NCI-H1694 treated with DMSO at 0.1 percent for 48 hours (cell line): ENCODE measurements at places on chromosomes 3 and 15.

DNA sequence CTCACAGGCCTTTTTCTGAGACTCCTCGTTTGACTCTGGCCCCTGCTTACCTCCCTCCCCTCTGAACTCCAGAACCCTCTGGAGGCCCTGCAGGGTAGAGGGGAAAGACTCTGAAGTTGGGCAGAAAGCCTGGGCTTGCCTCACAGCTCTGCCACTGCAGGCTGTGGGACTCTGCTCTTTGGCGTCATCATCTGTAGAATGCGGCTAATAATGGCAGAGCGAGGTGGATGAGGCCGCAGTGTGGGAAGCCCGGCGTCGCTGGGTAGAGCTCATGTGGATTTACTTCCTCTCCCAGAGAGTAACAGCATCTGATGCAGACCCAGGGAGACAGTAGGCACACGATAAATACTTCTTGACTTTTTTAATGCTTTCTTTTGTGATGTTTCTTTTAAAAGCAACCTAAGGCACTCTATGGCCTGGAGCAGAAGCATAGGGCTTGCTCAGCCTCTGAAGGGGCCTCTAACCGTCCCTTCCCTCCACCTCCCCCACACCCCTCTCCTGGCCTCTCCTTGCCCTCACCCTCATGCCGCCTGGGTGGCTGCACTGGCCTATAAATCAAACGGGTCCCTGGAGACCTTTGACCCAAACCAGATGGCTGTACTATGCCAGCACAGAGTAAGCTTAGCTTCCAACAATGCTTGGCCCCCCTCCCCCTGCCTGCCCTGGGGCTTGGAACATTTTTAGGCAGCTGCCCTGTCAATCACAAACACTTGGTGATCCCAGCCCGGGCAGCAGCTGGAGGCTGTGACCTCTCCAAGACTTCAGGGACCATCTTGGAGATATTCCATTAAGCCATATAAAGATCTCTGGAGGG is 32.9 kb downstream of the SPSB4 start:
- DNase-seq = no peak

- no peak for DNase-seq
These were observed 59.0 kb downstream of the CLEC3B start for GRCh38 chr3:45084820-45085816.

- DNase-seq = no peak
These were observed 76.3 kb upstream of the FRMD4B start for GRCh38 chr3:69462022-69462825.

DNA sequence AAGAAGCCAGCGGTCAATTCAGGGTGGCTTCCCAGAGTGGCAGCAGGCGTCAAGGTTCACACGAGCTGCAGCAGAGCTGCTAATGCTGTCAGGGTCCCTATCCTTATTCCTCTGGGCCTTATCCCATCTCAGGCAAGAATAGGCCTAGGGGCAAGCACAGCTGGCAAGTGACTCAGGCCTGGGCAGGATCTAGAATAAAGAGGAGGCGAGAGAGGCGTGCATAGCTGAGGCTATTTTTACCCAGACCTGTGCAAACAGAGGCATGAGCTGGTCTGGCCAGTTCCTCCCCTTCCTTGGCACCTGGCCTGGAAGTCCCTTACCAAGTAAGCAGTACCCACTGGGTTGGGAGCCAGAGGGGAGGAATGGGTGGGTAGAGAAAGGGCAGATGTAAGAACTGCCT is 12.2 kb upstream of the VIPR1 start:
- no peak for DNase-seq

DNA sequence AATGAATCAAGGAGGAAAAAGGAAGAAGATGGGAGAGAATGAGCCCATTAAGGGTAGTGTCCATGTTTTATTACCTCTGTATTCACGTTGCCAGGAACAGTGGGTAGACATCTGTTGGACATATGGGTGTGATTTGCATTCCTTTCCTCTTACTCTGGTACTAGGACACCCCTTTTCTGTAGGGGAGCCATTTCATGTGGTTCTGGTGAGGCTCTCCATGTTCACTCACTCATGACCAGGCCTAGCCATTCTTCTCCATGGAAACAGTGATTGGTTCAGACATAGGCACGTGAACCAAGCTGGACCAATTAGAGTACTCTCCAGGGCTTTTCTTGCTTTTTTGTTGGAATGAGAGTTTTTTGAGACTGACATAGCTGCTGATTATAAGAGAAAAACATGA is 39.6 kb upstream of the PDCD6IP start:
- DNase-seq = no peak

DNA sequence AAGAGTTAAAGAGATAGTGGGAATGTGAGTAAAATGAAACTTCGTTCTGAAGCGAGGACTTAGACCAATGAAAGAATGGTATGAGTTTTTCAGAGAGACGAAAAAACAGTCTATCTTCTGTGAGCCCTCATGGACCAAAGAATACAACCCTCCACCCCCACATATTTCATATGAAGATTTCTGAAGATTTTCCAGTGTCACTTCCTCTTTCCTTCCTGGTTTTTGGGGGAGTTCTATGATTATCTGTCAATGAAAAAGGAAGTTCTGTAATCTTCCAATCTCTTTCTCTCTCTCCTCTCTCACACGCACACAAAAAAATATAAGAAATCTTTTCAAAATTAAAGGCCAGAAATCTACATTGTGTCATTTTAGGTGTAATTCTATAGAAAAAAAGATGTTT is 27.7 kb downstream of the CMSS1 start:
- no peak for DNase-seq

GRCh38 chr3:45864760-45865519 is 21.4 kb upstream of the CCR9 start:
- no peak for DNase-seq
